Suppressor macrophage (primary cell): ENCODE measurements at places on chromosomes 12 and 14.
A peak's percentile ranks its signal among the peaks of the same experiment; 100 is the strongest.

DNA sequence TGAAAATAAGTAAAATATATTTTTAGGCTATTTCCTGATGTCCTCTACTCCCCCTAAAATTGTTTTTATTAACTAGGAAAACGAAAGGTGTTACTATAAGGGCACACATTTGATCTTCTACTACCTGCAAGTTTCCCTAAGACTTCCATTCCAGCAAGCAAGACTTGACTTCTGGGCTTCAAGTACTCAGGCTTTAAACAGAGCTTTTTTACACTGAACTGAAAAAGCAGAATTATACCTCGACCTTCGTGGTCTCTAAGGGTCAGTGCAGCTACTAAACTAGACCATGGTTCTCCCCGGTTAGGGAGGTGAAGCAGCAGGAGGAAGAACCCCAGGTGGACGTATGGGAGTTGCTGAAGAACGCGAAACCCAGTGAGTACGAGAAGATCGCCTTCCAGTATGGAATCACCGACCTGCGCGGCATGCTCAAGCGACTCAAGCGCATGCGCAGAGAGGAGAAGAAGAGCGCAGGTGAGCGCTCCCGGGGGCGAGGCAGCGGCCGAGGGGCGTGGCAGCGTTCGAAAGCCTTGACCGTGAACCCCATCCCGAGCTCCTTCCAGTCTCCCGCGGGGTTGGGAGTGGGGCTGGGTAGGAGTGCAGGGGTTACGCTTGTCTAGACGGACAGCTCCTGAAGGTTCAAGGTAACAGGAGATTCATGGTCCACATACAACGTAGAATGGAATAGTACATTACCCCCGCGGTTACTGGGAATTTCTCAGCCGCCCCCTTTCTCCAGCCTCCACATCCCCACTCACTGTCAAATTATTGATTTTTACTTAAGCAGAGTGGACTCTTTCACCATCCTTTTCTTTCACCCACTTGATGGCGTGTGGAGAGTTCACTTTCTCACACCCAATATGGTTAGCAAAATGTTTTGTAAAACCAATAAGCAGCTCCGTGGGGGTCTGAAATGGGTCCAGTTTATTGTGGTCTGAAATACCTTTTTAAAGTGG lies 47.6 kb downstream of the MYBPC1 start:
- DNase-seq, result no peak

DNA sequence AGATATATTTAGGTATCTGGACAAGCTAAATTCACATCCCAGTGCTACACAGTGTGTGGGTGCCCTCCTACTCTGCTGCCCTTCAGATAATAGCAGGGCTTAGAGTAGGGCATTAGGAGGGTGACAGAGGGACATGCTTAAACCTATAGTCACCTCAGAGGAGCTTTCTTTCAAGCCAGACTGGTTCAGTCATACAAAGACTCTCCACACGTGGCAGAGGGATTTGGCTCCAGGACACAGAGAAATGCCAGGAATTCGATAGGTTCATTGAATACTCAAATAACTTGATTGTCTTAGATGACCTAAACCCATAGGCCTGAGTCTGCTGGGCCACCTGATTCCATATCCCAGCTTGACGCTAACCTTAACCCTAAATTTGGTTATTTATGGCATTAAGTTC lies 163.5 kb downstream of the TPH2 start:
- DNase-seq, result no peak

GRCh38 chr12:47725893-47726292 lies 603 bp upstream of the ENDOU start:
- DNase-seq, result no peak

DNA sequence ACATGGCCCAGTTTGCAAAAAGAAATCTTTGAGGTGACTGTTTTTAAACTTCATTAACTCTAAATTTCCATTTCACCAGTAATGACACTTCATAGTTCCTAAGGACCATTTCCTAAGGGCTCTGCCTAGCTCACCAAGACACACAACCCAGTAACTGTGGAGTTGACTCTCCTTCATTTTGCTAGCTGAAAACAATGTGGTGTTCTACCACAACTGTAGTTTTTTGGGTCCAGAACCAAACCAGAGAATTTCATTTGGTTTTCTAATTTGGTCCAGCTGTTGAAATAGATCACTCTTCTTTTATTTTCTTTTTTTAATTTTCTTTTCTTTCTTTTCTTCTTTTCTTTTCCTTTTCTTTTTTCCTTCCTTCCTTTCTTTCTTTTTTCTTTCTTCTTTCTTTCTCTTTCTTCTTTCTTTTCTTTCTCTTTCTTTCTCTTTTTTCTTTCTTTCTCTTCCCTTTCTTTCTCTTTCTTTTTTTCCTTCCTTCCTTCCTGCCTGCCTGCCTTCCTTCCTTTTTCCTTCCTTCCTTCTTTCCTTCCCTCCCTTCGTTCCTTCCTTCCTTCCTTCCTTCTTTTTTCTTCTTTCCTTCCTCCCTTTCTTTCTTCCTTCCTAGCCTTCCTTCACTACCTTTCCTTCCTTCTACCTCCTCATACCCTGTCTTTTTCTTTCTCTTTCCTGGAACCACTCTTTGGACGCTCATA lies 18.5 kb upstream of the LUM start:
- no peak for DNase-seq

- DNase-seq, result no peak
These were observed 67.2 kb upstream of the FAM181A start for GRCh38 chr14:93859957-93860356.

DNA sequence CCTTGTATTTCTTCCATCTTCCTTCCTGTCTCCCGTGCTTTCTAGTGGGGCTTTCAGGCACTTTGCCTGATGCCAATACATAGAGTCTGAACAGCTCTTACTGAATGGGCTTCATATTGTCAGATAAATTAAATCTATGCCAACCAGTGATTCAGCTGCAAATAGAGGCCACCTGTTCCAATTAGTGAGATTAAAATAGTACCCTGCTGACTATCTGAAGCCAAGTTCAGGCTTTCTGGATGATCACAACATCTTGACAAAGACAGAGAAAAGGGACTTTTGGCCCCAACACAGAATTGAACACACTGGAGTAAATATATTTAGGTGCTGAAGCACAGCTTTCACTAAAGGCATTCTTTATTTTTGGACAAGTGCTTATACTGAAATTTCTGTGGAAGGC lies 11.8 kb downstream of the TMCC3 start:
- DNase-seq, result no peak

DNA sequence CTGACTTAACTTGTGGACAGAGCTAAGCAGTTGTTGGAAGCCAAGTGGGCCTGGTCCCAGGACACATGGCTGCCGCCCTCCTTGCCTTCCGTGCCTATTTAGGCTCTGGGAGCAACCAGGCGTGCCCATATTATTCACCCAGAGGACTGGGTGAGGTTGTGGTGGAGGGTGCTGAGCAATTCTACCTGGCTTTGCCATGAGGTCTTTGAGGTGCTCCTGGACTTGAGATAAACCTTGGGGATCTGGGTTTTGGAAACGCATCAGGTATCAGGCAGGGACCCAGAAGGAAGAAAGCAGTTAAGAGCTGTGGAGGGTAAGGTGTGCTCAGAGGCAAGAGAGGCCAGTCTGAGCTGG lies 60.1 kb downstream of the EMP1 start:
- no peak for DNase-seq

DNA sequence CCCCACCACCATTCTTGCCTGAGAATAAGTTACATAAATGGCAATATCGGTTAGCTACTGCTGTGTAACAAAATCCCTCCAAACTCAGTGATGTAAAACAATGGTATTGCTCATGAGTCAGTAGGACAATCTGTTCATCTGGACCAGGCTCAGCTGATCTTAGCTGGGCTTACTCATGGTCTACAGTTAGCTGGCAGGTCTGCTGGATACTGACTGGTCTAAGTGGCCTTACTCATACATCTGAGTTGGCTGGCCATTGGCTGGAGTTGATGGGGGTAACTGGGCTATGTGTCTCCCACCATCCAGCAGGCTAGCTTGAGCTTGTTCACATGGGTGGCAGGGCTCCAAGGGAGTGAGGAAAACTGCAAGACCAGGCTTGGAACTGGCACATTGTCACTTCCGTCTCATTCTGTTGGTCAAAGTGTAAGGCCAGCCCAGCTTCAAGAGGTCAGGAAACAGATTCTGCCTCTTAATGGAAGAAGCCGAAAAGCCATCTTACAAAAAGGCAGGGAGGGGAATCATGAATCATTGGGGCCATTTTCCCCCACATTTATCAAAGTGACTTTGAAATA lies 56.7 kb upstream of the CHGA start:
- DNase-seq, result no peak

- no peak for DNase-seq
These were observed 410 bp downstream of the MYF6 start for GRCh38 chr12:80707830-80708258.

- DNase-seq, result no peak
These were observed 105.8 kb downstream of the BMP4 start for GRCh38 chr14:53850714-53851296.

- DNase-seq, result peak; percentile 38
These were observed 1.3 kb upstream of the ARHGAP5 start for GRCh38 chr14:32075672-32076277.

DNA sequence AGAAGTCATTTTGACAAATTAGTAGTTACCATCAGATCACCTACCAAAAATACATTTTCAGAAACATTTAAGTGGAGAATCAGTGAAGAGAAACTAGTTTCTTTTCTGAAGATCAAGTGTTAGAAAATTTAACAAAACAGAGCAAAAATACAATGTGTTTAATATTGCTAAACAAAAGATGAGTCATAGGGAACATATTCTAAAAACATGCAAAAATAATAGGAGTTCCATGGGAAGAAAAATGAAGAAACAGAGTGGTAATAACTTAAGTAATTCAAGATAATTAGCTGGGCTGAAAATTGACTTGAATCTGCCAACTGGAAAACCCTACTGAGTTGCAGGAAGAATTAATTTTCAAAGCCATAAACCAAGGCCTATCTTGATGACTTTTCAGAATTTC lies 111.5 kb upstream of the KITLG start:
- DNase-seq, result no peak

GRCh38 chr12:116633476-116633875 lies 74.3 kb downstream of the MAP1LC3B2 start:
- DNase-seq, result no peak

DNA sequence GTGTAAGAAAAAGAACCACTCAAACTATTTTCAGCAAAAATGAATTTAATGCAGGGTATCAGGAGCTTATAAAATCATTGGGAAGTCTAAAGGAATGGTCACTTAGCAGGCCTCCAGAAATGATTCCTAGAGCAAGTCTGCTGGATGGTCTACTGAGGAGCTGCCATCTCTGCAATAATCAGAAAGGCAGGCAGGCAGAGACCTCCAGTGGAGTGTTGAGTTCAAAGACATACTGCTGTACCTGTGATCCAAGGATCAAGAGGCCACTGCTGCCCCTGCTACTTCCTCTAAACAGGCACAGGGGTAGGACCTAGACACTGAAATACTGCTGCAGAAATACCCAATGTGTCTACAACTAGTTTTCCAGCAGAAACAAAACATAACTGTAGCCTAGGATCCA lies 14.5 kb upstream of the KICS2 start:
- no peak for DNase-seq

- DNase-seq, result no peak
These were observed 132.2 kb upstream of the HIF1A start for GRCh38 chr14:61563162-61563511.

- DNase-seq, result no peak
These were observed 25.6 kb upstream of the MBIP start for GRCh38 chr14:36346052-36346451.

DNA sequence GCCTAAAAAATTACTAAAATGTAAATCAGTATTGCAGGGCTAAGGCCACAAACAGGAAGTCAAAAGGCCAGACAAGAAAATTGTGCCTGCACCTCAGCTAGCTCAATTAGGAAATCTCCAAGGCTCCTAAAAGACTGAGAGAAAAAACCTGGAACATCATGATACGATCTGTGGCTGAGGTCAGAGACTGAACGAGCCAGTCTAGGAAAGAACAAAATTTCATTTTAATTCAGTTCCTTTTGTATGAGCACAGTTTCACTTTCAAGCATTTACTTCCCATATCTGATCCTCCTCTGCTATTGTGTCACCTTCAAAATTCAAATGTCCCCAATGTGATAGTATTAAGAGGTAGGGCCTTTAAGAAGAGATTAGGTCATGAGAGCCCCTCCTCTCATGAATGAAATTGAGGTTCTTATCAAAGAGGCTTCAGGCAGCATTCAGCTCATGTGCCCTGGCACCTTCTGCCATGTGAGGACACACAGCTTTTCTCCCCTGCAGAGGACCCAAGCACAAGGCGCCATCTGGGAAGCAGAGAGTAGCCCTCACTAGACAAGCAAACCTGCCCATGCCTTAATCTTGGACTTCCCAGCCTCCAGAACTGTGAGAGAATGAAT lies 14.8 kb downstream of the PRKAB1 start:
- DNase-seq, result peak; percentile 70

DNA sequence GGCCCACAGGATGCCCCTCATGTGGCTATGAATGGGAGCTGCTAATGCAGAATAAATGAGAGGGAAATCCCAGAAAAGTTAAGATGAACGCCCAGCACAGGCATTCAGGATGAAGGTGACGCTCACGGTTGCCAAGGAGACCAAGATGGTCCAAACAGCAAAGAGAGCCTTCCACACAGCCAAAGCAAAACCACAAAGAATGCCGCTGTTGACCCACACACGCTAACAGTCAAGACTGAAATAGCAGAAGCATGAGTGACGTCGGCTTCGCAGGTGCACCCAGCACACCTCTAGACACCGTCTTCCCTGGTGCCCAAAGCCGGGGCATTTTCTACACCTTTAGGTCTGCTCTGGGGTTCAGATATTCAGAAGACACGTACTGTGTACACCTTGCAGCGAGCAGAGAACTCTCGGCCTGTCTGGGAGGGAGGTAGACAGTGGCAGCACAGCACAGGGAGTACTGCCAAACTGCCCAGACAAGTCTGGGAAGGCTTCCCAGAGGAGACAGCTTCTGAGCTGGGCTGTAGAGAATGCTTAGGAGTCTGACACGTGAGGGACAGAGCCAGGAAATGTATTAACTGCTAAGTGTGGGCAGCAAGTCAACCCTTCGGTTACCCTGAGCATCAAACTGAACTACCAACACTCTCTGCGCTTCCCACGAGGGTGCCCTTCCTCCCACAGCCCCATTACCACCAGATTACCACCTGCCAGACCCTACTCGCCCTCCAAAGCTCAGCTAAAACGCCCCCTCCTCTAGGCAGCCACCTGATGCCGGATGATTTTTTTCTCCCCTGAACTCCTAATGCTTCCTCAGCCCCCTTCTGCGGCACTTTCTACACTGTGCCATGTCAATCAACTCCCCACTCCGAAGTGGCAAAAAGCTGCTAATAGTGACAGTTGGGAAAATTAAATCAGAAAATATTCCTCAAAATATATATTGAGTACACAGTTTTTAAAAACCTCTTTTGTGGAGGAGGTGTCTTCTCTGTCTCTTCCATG lies 50.1 kb downstream of the CCDC88C start:
- DNase-seq, result peak; percentile 52

DNA sequence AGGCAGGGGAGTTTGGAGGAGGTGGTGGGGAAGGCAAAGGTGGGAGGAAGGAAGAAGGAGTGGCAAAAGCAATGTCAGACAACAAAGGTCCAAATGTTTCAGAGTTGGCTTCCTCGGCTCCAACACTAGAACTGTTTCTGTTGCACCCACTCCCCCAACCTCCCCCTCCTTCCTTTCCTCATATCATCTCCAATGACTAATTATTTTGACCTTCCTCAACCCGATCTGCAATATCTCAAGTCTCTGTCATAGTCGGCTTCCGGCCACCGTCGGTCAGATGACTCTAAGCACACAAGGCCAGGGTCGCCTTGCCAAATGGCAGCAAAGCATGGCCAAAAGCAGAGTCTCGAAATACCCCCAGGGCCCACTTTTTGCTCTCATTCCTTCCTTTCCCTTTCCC lies 637.0 kb upstream of the TBX3 start:
- DNase-seq, result no peak
